ENCODE measurements at places on chromosomes 1 and 21.

GRCh38 chr1:112935461-112936111 lies 20.4 kb downstream of the SLC16A1 start:
- DNase-seq, result no peak

GRCh38 chr1:28078680-28079626 lies 9.5 kb downstream of the EYA3 start:
- no peak for DNase-seq

DNA sequence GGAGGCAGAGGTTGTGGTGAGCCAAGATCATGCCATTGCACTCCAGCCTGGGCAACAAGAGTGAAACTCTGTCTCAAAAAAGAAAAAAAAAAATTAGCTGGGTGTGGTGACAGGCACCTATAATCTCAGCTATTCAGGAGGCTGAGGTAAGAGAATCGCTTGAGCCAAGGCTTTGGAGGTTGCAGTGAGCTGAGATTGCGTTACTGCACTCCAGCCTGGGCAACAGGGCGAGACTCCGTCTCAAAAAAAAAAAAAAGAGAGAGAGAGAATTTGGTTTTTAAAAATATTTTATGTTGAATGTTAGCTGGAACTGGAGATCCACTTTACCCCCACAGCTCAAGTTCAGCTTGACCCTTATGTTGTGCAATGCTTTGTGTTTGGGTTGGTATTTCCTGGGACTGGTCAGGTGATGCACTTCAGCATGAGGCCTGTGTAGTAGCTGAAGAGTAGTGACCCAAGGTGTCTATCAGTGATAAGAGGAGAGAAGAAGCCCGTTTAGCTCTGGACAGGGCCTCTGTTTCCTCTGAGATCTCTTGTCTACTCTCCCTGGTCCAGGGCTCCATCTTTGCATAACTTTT lies 36.8 kb upstream of the MACF1 start:
- no peak for DNase-seq

GRCh38 chr1:89464008-89464407 lies 60.6 kb upstream of the LRRC8B start:
- DNase-seq, result no peak

DNA sequence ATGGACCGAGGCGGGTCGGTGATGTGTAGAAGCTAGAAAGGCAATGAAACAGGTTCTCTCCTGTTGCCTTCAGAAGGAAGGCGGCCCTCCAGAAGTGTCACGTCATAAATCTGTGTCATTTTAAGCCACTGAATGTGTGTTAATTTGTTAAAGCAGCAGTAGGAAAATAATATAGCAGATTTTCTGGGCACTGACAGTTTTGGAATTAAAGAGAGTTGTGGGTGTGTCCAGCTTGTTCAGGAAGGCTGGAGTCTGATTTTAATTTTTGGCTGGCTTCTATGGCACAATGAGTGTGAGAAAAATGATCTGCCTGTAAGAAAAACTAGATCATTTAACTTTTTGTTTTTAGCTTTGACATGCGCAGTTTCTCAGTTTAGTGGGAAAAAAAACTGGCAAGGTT lies 177.3 kb downstream of the EDEM3 start:
- no peak for DNase-seq

DNA sequence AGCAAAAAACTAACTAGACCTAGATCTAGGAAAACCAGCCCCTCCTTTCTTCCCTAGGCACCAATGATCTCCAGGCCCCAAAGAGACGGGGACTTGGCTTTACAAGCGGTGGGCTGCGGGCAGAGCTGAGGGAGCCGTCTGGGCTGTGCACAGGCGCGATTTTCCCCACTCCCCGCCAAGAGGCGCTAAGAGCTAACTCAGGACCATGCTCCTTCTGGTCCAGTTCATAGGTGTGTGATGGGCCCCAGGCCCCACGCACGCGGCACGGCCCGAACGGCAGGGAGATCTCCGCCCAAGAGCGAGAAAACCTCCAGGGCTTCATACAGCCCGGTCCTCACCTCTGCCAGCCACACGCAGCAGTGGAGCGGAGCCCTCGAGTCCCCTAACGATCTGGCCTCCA lies 7.5 kb upstream of the GPR153 start:
- no peak for DNase-seq
